Panc1 (cell line): ENCODE measurements at places on chromosomes 16 and 17.
A peak's percentile ranks its signal among the peaks of the same experiment; 100 is the strongest.

DNA sequence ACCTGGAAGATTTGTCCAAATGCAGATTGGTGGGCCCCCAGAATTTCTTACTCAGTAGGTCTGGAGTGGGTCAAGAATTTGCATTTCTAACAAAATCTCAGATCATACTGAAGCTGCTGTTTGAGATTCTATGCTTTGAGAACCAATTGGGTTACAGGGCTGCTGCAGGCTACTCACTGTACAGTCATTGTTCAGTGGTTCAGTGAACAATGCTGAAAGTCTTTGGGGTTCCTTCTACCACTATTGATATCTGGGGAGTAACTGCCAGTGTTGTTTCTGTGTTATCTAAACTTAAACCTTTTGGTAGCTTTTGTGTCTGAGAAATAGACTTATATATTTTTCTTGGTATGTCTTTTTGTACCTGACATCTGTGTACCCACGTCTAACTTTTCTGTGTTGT lies 187.5 kb downstream of the TANC2 start:
- no peak for DNase-seq

DNA sequence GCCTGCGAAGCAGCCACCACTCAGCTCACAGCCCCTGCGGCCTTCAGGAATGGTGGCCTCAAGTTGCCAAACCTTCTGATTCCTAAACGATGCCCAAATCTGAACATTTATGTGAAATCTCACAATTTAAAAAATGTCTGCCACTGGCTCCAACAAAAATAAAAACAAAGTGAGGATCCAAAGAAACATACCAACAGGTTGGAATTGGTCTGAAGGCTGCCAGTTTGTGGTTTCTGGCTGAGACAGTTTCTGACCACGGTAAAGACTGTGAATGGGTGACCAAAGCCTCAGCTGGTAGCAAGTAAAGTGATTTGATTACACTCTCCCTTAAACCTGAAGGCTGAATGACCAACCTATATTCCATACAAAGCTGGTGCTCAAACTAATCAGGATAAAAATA lies 24.9 kb downstream of the LITAFD start:
- no peak for DNase-seq

- no peak for DNase-seq
Measured at GRCh38 chr16:71448274-71448866, 6.5 kb upstream of the TLE7 start.

GRCh38 chr17:51355441-51356410 lies 95.4 kb downstream of the UTP18 start:
- DNase-seq = no peak

DNA sequence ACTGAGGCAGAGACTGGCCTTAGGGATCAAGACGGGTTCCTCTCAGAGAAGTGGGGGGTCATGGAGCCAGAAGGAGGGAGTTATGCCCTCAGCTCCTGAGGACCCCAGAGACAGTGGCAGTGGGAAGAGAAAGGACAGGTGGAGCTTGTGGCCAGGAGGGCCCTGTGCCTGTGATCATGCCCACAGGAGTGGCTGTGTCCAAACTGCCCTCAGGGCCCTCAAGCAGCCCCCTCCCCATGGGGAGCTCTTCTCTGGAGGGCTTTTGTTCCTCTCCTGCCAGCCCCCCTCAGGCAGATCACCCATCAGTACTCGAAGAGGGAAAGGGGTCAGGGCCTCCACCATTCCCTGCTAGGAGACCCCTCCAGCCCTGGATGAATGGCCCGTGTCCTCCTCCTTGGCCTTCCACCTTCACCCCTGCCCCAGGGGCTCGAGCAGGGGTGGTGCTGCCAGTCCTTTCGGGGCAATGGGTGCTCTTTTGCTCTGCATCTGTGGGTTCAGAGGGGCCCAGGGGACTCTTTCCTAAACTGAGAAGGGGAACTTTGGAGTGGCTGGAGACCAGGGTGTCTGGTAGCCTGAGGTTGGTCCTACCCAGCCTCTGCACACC lies 52.7 kb downstream of the BEAN1 start:
- no peak for DNase-seq

DNA sequence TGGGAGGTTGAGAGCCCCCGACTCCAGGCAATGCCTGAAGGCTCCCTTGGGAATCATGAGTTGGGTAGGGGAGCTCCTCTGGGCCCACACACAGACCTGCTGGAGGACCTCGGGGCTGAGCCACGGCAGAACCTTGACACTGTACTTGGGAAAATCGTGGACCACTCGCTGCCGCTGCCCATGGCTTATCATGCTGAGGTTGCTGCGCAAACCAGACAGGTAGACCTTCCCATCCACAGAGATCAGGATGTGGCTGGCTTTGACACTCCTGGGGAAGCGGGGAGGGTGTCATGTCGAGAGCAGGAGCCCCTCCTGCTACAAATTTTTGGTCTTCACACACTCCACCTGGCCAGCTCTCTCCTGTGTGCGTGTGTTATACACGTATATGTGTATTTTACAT lies 7.2 kb upstream of the LIMD2 start:
- DNase-seq = no peak

DNA sequence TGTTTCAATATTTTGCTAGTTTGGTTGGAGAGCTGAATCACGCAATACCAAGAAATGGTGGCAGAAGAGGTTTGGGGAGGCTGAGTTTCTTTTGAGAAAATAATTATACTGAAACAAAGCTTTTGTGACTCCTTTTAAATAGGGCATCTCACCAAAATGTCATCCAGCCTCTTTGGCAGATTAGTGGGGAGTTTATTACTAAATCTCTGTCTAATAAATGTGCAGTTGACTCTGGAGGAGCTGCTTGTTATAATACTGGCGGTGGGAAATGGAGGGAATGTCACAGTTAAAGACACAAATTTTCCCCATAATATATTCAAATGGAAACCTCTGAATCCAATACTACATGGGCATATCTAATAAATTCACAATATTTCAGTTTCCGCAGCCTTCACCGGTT lies 44.7 kb downstream of the SNX11 start:
- no peak for DNase-seq

DNA sequence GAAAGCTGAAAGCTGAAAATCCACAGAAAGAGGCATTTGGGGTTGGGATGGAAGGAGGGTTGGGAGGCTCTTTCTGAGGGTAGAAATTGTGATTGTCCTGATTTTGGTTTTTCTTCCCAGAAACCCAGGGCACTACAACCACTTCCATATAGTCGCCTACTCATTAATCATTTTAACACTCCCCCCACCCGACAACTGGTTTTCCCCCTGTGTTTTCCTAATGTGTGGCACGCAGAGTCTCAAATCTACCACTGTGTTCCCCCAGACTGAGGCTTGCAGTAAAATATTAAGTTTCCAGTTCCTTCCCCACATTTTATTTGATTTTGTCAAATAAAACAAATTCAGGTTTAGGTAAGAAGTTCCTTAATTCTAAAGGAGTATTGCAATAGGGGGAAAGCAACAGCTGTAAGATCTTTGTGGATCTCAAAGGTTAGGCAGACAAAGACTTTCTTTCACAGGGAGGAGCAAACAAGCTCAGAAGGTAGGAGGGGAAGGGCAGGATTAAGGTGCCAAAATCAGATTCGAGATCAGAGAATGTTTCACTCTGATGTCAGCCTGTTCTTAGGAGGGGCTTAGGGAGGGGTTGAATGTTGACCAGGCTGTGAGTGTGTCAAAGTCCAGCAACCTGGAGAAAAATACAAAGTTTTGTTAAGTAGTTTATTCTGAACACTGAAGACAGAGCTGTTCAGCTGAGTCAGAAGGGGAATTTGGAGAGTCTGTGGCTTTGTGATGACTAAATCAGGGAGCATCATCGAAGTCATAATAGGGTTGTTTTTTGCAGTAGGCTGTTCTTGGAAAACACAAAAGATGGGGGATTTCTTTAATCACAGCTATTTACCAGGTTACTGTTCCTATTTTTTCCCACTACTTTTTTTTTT lies 3.6 kb downstream of the ZNF267 start:
- DNase-seq = peak; percentile 58

GRCh38 chr17:69030169-69030568 lies 30.6 kb downstream of the ABCA9 start:
- DNase-seq = no peak

GRCh38 chr16:71467810-71468209 lies 5.8 kb upstream of the ZNF23 start:
- no peak for DNase-seq

- no peak for DNase-seq
Measured at GRCh38 chr16:22886927-22887326, 73.0 kb downstream of the HS3ST2 start.

- no peak for DNase-seq
Measured at GRCh38 chr17:70187383-70187782, 18.1 kb downstream of the KCNJ2 start.

GRCh38 chr16:2842340-2843000 lies 12.4 kb downstream of the ZG16B start:
- no peak for DNase-seq

DNA sequence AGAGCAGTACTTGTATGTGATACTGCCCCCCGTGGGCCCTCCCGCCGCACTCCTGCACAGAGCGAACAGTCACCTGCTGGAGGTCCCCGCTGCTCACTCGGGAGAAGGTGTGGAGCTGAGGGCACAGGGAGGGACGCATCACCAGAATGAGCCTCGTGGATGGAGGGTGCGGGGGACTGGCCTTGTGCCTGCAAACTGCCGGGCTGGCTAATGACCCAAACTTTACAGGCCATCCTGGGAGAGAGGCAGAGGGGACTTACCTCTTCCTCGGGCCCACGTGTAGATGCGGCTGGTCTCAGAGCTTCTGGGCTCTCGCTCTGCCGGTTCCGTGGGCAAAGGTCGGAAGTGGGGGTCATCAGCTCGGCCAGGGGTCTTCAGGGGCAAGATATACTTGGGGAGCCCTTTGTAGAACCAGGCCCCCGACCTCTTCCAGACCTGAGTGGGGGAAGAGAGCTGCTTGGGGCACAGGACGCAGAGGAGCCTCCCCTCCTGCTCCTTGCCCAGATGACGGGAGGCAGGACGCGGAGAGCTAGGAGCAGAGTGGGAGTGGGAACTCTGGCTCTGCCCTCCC lies 65.5 kb upstream of the DOC2B start:
- DNase-seq = no peak

DNA sequence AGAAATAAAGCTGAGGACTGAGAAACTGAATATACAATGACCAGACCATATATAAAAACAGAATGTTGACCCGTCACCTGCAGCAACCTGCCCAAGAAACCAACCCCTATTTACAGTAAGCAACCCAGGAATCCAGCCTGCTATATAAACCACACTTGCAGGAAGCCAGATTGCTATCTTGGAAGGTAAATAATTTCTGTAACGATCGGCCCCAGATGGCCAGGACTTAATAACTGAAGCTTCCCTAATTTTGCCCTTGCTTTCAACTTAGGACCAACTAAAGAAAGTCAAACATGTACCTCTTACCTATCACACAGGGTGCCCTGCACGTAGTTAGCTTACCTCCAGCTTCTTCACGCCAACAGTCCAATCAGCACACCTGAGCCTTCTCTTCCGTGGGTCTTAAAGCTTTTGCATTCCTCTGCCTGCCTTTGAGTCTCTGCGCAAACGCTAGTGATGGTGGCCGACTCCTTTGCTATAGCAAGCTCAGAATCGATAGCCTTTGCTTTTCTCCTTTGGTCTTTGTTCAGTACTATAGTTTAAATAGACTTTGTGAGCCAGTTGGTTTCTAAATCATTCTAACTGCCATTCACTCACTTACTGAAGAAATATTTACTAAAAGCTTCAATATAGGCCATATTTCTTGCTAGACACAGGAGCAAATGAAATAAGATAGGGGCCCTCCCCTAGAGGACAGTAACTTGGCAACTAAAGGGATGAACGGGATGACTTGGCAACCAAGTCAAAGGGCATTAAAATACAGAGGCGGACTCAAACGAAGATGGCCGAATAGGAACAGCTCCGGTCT lies 31.3 kb downstream of the MPHOSPH6 start:
- DNase-seq = no peak

- no peak for DNase-seq
Measured at GRCh38 chr16:1113889-1114526, 18.0 kb upstream of the C1QTNF8 start.

DNA sequence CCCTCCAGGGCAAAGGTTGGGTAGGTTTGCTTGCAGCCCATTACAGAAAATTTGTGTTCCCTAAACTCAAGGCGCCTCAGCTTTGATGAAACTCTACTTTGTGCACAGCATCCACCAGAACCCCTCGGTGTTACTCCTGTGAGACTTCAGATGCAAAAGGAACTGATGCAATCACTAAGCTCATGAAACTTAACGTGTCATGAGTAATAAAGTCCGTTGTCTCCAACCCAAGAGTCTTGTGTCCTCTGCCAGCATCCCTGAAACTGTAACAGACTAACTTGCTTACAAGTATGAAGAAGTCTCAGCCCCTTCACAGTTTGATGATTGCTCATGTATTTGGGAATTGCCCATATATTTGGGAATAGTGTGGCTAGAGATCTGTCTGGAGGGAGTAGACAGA lies 74.8 kb upstream of the MARCHF10 start:
- no peak for DNase-seq

DNA sequence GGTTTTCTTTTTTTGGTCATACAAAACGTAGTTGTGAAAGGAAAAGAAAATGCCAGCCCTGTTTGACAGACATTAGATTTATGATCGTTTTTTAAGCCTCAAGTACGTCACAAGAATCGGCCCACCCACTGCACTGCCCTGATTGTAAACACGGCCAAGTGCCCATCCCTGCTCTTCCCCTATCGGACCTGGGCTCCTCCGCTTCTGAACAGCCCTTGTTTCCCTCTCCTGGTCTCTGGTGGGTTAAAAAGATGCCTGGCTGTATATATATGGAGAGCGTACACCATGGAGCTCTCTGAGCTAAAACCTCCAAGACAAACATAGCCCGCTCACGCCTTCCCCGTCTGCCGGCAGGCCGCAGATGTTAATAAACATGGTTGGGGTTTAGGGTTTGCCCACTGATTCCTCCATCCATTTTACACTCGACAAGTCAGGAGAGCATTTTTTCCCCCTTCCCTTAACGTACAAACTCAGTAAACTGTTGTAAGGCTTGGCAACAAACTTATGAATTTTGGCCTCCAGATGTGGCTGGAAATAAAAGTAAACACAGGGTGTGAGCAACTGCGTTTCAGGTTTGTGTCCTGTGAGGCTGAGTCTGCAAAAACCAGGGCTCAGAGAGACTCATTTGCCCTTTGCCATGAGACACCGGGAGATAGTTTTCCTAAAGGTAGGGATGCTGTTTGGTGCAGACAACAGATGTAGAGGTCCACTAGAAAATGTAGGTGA lies 325.9 kb downstream of the SOX9 start:
- no peak for DNase-seq

DNA sequence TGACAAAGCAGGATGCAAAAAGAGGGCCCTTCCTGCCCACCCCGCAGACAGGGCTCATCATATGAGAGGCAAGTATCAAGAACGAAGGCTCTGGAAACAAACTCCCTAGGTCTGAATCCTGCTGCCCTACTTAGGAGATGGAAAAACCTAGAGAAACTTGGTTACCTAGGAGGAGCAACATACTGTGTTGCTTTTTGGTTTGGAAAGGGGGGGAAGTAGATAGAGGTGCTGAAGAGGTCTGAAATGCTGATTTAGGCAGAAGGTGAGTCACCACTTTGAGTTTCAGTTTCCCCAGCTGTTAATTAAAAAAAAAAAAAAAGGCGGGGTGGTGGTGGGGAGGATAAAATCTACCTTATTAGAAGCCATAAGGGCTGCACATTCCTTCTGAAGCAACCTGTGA lies 1.5 kb downstream of the N4BP1 start:
- DNase-seq = no peak
